ENCODE measurements at places on chromosomes 13 and 19. TPM values are rescaled to one million over a fixed set of nuclear protein-coding genes. Genes with fewer than 3 reads are reported as not detected.

The FBN3 gene
- 0.17 TPM for total RNA-seq

The UNC13A gene
- total RNA-seq = 0.16 TPM

The CYP2S1 gene
- 2.0 TPM for total RNA-seq

GRCh38 chr13:31134039-31134711 is 27.5 kb downstream of the HSPH1 start:
- no peak overlapping the region for H3K27ac ChIP-seq
- no peak overlapping the region for H3K4me3 ChIP-seq
- no peak for DNase-seq

DNA sequence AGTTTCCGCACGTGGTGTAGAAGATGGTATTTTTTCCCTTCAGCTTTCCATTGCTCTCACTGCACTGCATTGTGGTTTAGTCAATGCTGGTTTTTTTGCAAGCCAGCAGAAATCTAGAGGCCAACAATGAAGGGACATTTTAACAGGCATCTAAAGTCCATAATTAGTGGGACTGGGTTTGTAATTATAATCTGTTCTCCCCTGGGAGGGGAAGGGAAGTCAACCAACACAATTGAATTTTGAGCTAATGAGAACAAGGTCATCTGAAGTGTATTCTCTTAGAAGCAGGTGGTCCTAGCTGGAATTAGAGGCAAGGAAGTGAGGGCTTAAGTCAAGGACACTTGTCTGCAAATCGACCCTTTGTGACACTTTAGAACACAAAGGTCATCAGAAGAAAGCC is 156.4 kb downstream of the MYO16 start:
- no peak overlapping the region for H3K4me3 ChIP-seq
- no peaks in the 10 kb centered on the region for H3K4me1 ChIP-seq
- no peaks in the 10 kb centered on the region for H3K27me3 ChIP-seq

- H3K4me3 ChIP-seq = no peak overlapping the region
- H3K27ac ChIP-seq = no peak overlapping the region
- H3K27me3 ChIP-seq = no peaks in the 10 kb centered on the region
- DNase-seq = no peak
- H3K4me1 ChIP-seq = peaks cover 26% of the 10 kb centered on the region
Observed at GRCh38 chr13:46124531-46124966, 19.7 kb upstream of the CPB2 start.

DNA sequence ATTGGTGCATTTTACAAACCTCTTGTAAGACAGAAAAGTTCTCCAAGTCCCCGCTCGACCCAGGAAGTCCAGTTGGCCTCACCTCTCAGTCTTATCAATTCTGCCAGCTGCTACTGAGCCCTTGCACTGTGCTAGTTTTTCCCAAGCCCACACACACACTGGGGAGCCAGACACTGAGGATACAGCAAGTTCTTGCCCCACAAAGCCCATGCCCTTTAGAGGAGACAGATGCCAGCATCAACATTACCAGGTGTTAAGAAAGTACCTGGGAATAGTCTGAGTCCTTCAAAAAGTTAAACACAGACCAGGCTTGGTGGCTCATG is 175.0 kb downstream of the PTPRS start:
- H3K27ac ChIP-seq = no peak overlapping the region
- no peaks in the 10 kb centered on the region for H3K27me3 ChIP-seq
- no peaks in the 10 kb centered on the region for H3K4me1 ChIP-seq
- H3K4me3 ChIP-seq = no peak overlapping the region

DNA sequence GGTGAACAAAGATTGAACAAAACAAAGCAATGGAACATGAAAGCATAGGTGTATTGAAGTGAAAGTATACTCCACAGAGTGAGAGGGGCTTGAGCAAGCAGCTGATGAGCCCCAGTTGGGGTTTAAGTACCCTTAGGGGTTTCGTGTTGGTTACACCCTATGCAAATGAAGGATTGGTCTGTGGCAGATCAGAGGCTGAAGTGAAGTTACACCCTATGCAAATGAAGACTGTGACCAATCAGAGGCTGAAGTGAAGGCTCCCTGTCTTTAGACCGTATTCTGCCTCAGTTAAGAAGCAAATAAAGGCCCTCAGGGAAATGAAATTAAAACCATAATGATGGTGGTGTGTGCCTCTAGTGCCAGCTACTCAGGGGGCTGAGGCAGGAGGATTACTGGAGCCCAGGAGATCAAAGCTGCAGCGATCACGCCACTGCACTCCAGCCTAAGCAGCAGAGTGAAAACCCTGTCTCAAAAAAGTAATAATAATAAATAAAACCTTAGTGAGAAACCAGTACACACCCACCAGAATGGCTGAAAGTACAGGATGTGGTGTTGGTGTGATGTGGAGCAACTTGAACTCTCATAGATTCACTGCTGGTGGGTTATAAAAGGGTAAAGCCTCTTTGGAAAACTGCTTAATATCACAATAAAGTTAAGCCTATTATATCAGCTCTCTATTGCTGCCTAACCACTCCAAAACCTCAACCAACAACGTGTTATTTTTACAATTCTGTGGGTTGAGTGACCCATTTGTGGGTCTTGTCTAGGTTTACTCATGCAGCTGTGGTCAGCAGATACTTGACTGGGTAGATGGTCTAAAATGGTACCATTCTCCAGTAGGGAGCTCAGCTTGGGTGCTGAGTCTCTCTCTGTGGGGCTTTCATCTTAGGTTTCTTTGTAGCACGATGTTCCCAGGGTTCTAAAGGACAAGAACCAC is 12.8 kb upstream of the UPF3A start:
- H3K36me3 ChIP-seq = peaks cover 92% of the 10 kb centered on the region
- H3K4me3 ChIP-seq = no peak overlapping the region
- H3K27me3 ChIP-seq = no peaks in the 10 kb centered on the region
- no peak for DNase-seq

DNA sequence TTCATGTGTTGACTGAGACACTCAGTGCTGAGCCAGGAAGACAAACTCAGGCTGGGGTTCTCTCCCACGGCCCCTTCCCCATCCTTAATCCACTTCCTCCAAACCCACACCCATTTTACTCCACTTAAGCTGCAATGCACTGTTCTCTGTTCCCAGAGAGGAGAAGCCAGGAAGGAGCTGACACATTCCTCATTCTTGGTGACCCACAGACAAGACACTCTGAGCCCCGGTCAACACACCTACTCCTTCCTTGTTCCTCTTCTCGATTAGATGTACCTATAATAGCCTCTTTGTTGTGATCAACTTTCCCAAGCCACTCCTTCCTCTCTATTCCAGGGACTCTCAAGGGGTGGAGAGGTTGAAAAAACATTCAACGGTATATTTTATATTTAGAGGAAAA is 47.1 kb downstream of the INSR start:
- H3K27ac ChIP-seq = peak overlapping the region; percentile 55
- no peak overlapping the region for H3K4me3 ChIP-seq
- peaks cover 18% of the 10 kb centered on the region for H3K4me1 ChIP-seq
- no peak for DNase-seq

DNA sequence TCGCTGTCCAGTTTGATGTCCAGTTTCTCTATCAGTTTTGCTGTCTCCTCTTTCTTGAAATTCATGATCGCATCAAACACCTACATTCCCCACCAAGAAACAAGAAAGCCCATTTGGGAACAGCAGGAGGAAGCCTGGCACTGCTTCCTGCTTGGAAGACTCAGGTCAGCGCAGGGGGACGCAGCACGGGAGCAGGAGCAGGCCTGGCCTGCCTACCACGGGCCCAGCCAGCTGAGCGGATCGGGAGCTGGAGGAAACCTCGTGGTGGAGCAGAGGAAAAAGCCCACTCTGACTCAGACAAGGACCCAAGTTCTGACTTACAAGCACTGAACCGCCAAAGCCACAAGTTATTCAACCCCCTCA is 3.9 kb downstream of the EEF2 start:
- peaks cover 78% of the 10 kb centered on the region for H3K36me3 ChIP-seq
- no peak overlapping the region for H3K4me3 ChIP-seq
- H3K27ac ChIP-seq = no peak overlapping the region
- no peaks in the 10 kb centered on the region for H3K27me3 ChIP-seq
- no peak for DNase-seq
- H3K4me1 ChIP-seq = peaks cover 41% of the 10 kb centered on the region

DNA sequence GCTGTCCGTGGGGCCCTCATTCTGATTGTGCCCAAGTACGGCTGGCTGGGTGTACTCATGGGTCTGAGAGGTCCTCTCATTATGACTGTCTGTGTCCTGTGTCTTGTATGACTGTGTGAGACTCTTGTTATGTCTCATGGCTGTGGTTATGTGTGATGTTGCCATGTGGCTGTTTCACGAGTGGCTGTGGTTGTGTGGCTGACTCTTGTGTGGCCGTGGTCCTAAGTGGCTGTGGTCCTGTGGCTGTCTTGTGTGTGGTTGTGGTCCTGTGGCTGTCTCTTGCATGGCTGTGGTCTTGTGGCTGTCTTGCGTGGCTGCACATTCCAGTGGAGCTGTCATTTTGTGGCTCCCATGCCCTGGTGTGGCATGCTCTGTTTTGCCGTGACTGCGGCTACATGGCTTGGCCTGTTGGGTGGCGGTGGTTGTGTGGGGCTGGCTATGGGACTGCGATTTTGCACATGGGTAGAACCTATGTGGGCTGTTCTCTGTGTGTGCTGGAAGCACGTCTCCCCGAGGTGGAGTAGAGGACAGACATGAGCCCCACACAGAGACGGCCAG is 2.5 kb downstream of the LYL1 start:
- H3K27me3 ChIP-seq = no peaks in the 10 kb centered on the region
- no peaks in the 10 kb centered on the region for H3K36me3 ChIP-seq
- H3K4me1 ChIP-seq = peaks cover 78% of the 10 kb centered on the region

DNA sequence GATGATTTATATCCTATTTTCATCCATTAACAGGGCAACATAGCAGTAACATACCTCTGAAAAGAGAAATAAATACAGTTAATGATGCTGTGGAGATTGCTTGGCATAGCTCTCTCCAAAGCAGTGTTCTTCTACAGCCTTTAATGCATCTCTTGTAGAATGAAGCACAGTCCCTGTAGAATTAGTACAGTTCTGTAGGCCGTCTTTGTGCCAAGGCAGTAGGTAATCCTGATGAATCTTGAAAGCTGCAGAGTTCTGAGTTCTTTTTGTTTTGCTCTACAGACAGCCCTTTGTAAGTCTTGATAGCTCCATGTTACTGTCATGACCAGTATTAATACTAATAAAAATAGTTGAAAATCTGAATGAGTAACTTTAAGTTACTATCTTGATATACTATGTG is 184.2 kb downstream of the MAB21L1 start:
- no peak overlapping the region for H3K27ac ChIP-seq
- H3K4me3 ChIP-seq = no peak overlapping the region
- no peaks in the 10 kb centered on the region for H3K27me3 ChIP-seq
- DNase-seq = no peak

GRCh38 chr13:114005206-114005724 is 31.4 kb upstream of the C13orf46 start:
- peaks cover 22% of the 10 kb centered on the region for H3K36me3 ChIP-seq
- H3K4me3 ChIP-seq = no peak overlapping the region
- no peaks in the 10 kb centered on the region for H3K4me1 ChIP-seq
- H3K27ac ChIP-seq = no peak overlapping the region
- no peaks in the 10 kb centered on the region for H3K27me3 ChIP-seq

- no peak overlapping the region for H3K4me3 ChIP-seq
- no peaks in the 10 kb centered on the region for H3K36me3 ChIP-seq
- H3K27me3 ChIP-seq = no peaks in the 10 kb centered on the region
- H3K27ac ChIP-seq = no peak overlapping the region
Observed at GRCh38 chr13:32035716-32036115, 4.1 kb downstream of the FRY start.

DNA sequence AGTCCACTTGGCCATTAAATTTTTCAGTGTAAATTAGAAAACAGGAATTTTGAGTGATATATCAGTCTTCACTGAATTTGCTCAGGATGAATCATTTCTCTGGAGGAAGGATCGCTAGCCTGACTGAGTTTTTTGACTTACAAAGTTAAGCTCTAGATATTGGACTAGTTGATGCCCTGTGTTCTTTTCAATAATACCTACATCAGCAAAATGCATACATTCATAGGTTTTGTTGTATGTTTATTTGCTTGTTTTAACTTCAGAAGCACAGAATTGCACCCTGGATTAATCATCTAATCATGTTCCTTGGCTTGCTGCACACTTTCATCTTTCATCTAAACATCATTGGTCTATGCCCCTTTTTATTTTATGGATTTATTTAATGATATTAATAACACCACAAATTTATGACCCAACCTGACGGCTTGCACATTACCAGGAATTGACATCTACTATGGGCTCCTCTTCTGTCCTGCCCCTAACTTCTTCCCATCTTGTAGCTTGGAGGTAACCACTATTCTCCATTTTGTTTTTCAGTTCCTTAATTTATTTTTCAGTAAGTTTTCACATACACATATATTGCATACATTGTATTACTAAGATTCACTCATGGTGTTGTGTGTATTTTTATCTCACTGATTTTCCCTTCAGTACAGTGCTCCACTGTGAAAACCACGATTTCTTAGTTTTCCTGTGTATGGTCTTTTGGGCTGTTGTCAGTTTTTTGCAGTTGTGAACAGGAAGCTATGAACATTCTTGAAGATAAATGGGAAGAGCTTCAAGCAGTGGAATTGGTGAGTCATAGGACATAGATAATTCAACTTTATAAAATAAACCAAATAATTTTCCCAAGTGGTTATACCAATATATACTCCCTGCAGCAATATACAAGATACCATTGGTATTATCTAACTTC is 23.3 kb downstream of the COMMD6 start:
- H3K36me3 ChIP-seq = no peaks in the 10 kb centered on the region
- no peak overlapping the region for H3K4me3 ChIP-seq
- DNase-seq = no peak
- no peaks in the 10 kb centered on the region for H3K4me1 ChIP-seq
